Activated naive CD8-positive, alpha-beta T cell treated with anti-CD3 and anti-CD28 coated beads, Interleukin-2, amount 50 U/mL, for 24 hours (primary cell): ENCODE measurements at places on chromosomes 2 and 18.

- DNase-seq, result no peak
Observed at GRCh38 chr2:37263839-37264238, 32.4 kb downstream of the NDUFAF7 start.

DNA sequence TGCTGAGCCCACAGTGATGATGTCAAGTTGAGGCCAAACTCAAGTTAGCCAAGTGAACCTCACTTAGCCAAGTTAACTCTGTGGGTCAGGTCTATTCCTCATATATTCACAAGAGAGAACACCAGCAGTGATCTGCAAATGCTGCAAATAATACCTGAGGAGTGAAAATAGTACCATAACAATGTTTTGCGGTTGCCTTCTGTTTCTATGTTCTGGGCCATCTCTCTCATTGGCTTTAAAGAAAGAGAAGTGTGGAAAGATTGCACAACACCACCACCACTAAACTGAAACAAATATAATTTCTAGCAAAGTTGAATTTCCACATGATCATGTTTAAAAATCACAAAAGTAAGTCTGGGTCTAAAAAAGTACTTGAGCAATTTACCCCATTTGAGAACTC is 211.1 kb upstream of the GALNT5 start:
- no peak for DNase-seq

DNA sequence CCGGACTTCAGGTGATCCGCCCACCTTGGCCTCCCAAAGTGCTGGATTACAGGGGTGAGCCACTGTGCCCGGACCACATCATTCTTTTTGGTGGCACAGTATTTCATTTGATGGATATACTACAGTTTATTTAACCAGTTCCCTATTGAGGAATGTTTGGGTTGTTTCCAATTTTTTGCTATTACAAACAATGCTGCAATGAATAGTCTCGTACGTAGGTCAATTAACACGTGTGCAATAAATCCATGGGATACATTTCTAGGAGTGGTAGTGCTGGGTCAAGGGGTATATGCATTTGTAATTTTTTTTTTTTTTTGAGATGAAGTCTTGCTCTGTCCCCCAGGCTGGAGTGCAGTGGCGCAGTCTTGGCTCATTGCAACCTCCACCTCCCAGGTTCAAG is 28.4 kb upstream of the XPO1 start:
- DNase-seq, result no peak

GRCh38 chr2:209473930-209474419 is 50.1 kb downstream of the MAP2 start:
- DNase-seq, result no peak

DNA sequence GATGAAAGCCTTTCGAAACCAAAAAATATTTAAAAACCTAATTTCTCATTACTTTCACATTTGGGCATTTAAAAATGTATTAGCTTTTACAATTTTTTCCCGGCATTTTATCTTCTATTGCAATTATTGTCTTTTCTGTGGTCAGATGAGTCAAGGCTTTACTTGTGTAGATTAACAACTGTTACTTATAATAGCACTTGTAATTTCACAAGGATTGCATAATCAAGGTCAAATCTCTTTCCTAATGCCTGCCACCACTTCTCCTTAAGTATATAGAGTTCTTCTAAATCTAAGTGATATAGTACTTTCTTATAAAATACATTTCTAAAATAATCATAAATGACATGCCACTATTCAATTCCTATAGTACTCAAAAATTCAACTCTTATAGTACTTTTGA is 67.2 kb downstream of the SLC8A1 start:
- DNase-seq, result no peak

- no peak for DNase-seq
Observed at GRCh38 chr2:157433394-157433793, 10.5 kb downstream of the CYTIP start.
